Cardiac atrium fibroblast (primary cell): ENCODE measurements at places on chromosomes 5 and 9. TPM values are rescaled to one million over a fixed set of nuclear protein-coding genes. Genes with fewer than 3 reads are reported as not detected.

The PGM5 gene
- total RNA-seq, result 0.18 and 0.32 TPM in 2 replicates

The HSPB3 gene
- total RNA-seq, result 0.81 TPM in 1 of 2 replicates, not detected in the other

The EFNA5 gene
- total RNA-seq, result 1.6 and 2.4 TPM in 2 replicates

The APBA1 gene
- 3.1 and 14.3 TPM in 2 replicates for total RNA-seq

The ZNG1F gene
- 1.8 and 11.2 TPM in 2 replicates for total RNA-seq

The ENTPD2 gene
- total RNA-seq, result not detected in 2 replicates
